ENCODE measurements at places on chromosomes 5 and 9.

GRCh38 chr9:130422546-130422945, 22.2 kb upstream of the ASS1 start:
- no peak for DNase-seq

DNA sequence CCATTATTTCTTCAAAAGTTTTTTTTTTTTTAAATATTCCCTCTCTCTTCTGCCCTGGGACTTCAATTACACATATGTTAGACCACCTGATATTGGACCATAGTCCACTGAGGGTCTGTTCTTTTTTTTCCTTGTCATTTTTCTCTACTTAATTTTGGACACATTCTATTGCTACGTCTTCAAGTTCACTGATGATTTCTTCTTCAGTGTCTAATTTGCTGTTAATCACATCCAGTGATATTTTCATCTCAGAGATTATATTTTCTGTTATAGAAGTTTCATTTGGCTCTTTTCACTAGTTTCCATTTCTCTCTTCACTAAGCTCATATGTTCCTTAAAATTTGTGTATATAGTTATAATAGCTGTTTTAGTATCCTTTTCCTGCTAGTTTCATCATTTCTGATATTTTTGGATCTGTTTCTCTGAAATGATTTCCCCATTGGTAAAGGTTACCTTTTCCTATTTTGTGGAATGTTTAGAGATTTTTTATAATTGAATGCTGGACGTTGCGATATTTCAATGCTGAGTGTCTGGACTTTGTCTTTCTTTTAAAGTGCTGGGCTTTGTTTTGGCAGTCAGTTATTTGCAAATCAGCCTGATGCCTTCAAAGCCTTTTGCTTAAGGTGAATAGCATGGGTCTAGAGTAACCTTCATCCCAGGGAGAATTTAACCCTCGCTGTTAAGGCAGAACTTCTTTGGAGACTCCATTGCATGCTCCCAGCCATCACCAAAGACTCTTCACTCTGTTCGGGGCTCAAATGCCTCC, 111.8 kb downstream of the TTLL11 start:
- DNase-seq: no peak

- DNase-seq: peak; percentile 51
Measured at GRCh38 chr9:89278997-89279739, 31.8 kb upstream of the CKS2 start.

- no peak for DNase-seq
Measured at GRCh38 chr9:80874276-80874675, 815.1 kb downstream of the TLE1 start.

- no peak for DNase-seq
Measured at GRCh38 chr5:1728846-1729245, 70.8 kb downstream of the MRPL36 start.

GRCh38 chr9:129206905-129207304, 28.8 kb upstream of the IER5L start:
- no peak for DNase-seq

DNA sequence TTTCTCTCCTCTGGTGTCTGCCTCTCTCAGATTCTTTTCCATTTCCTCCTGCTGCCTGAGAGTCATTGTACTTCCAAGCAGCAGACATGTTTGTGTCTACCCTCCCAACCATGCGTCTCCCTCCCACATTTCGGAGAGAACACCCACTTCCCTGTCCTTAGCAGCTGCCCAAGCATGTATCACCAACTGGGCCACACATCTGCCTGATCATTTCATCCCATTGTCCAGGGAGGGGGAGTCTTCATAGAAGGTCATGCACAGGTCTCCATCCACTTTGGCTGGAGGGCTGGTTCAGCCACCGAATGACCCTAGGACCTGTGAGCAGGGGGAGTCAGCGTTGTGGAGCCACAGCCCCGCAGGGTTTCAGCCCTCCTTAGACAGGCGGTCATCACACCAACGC, 75.4 kb downstream of the MAP1B start:
- no peak for DNase-seq

DNA sequence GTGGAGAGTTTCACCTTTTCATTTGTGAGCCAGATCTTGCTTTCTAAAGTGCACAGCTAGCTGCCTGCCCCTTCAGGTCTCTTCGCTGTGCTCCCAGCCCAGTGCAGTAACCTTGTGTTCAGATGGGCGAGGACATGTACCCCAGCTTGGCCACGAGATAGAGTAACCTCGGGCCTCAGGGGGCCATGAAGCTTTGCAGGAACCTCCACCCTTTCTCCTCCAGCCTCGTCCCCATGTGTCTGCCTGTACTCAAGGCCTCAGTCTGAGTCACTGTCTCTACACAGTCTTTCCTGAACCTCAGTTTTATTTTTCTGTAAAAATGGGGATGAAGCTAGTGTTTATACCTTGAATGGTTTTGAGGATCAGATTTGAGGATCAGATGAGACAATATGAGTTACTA, 37.9 kb downstream of the ERGIC1 start:
- no peak for DNase-seq

GRCh38 chr5:123800640-123801039, 288.7 kb downstream of the CSNK1G3 start:
- DNase-seq: no peak

DNA sequence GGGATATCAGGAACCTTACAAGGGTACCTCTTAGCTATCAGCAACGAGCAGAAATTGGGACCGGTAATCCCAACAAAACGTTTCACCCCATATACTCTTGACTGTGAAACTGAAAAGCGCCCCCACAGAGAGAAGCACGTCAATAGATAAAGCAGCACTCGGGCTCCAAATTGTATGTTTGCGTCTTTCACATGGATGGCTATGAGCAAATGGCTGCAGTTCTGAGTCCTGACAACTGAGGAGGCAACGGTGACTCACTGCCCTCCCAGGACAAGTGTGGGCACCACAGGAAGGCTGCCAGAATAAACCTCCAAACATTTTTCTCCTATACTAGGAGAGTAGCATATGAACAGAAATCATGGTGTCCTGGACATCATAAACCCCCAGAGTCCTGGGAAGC, 36.6 kb downstream of the SEMA4D start:
- DNase-seq: peak; percentile 53

DNA sequence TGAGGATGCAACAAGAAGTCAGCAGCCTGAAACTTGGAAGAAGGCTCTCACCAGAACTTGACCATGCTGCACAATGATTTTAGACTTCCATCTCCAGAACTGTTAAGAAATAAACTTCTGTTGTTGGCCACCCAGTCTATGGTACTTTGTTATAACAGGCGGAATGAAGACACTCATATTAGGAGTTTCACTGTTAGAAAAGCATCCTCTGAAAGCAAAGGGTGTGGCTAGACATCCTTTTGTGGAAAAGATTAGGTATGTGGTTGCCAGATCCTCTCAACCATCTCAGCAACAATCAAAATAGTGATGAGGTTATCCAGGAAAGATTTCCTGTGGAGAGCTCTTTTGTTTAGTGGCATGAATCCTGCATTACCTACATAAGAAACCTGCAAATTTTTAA, 20.7 kb downstream of the ITGA2 start:
- no peak for DNase-seq

DNA sequence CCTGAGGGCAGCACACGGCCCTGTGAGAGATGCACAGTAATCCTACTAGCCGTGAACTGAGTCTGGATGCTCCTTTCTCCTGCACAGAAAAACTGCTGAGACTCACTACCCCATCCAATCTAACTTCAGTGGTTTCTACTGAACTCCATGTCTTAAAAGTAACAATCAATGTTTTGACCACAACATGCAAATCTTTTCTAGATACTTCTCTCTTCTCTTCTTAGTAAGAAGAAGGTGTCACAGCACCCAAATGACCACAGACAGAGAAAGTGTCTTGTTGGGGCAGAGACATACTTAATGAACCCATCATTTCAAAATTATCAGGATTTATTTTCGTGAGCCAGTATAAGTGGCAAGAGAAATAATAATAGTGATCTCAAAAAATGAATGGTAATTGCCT, 285.8 kb upstream of the MEF2C start:
- DNase-seq: no peak

DNA sequence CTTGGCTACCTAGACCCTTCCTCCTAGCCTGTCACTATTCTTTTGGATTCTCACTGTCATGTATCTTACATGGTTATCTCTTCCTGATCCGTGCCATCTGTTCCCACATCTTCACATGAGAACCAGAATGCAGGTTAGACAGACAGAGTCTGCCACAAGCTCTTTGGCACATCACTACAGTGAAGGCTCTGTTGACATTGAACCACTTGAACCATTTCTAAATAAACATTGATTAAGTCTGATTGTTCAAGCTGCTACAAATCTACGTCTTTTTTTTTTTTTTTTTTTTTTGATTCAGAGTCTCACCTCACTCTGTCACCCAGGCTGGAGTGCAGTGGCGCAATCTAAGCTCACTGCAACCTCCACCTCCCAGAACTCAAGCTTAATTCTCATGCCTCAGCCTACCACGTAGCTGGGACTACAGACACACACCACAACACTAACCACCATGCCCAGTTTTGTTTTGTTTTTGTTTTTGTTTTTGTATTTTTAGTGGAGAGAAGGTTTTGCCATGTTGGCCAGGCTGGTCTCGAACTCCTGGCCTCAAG, 85.1 kb upstream of the LRRTM2 start:
- DNase-seq: no peak

DNA sequence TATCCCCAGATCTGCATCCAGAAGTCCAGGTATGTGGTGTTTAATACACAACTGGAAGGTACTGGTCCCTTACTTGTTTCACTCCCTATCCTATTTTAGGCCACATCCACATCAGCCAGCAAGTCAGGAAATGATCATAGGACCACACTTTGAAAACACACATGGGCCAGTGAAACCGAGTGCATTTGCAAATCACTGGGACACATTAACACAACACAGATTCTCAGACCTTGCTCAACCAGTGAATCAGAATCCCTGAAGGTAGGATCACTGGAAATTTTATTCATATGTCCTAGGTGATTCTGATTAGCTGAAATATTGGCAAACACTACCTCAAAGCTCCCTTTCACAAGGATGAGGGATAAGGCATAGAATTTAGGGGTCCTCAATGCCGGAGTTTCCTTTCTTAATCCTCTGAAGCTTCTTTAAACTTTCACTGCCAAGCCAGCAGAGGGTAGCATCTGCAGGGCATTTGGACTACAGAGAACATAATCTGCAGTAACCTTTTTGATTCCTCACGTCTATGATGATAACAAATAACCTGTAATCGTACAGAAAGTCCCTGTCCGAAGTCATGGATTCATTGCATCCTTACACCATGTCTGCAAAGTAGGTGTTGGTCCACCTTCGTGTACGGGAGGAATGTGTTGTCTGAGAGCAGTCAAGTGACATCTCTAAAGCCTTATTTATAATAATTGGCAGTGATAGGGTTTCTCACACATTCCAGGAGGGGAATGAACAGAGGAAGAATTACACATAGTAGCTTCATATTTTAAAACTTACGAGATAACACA, 11.0 kb upstream of the ABLIM3 start:
- no peak for DNase-seq

- DNase-seq: no peak
Measured at GRCh38 chr9:95366731-95367325, 49.3 kb upstream of the FANCC start.

DNA sequence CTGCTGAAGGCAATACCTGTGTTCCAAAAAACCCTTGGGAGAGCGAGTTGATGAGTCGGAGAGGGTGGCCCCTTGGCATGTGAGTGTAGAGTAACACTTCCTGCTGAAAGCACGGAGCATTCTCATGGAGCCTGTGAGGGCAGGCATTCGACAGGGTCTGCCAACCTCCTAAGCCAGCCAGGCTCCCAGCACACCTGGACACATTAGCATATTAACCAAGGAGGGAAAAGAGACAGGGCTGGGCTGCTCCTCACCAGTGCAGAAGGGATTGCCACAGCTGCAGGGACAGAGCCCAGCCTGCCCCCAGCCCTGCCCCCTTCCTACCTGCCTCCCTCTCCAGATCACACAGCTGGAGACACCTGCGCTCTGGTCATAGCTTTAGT, 46.4 kb upstream of the SEMA4D start:
- DNase-seq: no peak

DNA sequence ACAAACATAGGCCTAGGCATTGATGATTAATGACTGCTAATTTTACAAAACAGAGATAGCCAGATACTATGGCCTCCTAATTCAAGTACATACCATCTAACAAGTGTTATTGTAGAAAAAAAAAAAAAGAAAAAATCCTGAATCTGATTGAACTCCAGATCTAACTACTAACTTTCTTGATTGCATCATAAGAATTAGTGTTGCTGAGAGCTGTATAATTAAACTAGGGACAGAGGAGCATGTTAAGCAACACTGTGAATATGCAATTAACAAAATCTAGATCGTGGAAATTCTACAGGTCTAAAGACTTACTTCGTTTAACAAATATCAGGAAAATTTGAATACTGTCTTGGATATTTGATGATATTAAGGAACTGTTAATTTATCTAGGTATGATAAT, 208.3 kb upstream of the ZNF608 start:
- no peak for DNase-seq

DNA sequence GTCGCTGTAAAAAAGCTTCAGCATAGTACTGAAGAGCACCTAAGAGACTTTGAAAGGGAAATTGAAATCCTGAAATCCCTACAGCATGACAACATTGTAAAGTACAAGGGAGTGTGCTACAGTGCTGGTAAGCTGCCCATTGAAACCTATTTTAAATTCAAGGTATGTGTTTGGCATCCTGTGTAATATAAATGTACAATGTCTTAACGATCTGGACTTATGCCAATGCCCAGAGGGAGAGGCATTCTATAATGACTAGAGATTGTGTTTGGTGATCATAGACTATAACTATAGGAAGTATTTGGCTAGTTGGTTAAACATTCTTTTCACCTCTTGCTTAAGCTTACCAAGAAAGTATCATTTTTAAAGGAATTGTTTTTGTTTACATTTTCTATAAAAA, 95.7 kb downstream of the INSL6 start:
- DNase-seq: no peak

- DNase-seq: peak; percentile 95
Measured at GRCh38 chr9:93098236-93098946, 2.4 kb downstream of the CARD19 start.

- DNase-seq: no peak
Measured at GRCh38 chr9:7977586-7977985, 178.0 kb upstream of the DMAC1 start.

- no peak for DNase-seq
Measured at GRCh38 chr5:141402553-141403243, at the start of gene PCDHGA9. Gene PCDHGA9 (plus strand): TSS chr5:141402778. CDS start chr5:141402953, 175 bp downstream.

DNA sequence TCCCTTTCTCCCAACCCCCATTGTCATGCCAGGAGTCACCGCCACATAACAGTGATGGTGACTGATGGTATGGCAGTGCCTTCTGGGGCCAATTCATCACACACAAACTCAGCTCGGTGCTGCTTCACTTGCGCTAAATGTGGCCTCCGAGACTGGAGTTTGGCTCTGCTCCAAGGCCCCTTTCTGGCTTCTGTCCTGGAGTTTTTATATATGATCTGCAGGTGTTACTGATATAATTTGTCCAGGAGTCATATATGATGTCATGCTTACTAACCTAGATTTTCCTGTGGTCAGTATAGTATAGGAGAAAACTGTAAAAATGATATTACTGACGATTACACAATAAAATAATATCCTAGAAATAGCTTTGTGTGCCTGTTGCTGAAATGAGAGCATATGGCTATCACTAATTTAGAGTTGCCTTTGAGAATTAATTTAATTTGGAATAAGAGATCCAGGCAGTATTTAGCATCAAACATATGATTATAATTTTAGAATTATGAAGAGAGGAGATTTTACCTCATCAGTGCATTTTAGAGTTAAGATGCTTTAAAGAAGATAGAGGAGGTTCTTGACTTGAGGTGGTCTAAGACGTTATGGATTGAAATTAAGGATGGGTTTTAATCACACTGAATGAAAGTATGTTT, 334.1 kb upstream of the CD180 start:
- DNase-seq: no peak
